ENCODE measurements at places on chromosomes 6 and 20.

DNA sequence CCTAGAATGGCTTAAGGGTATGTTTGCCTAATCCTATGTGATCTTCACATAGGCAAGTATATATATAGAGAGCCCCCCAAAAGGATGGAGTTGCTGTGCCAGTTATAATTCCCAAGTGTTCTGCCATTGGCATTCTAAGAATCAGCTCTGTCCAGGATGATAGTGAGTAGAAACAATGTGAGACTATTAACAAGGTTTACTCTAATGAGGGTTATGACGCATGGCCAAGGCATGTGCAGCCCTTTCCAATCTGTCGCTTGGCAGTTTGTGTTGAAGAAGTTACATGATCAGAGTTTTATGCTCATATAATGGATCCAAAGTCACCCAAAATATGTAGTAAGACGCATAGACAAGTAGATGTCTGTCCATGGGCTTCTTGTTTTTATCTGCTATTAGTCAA lies 33.6 kb downstream of the VGLL2 start:
- no peak for DNase-seq

DNA sequence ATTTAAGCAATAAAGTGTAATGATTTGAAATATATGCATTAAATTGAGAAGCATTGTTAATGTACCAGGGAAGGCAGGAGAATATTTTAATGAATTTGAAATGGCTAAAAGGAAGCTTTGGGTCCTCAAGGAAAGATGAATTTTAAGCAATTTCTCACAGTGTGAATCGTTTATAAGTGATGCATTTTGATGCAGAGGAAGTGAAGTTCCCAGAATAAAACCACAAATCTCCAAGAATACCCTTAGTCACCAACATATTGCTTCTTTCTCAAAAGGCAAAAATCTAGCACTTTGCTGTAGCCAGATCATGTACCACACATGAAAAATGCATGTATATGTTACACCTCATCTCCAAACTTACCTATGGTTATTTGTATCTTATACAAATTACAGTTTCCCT lies 11.7 kb downstream of the TPD52L1 start:
- DNase-seq = peak; percentile 13

DNA sequence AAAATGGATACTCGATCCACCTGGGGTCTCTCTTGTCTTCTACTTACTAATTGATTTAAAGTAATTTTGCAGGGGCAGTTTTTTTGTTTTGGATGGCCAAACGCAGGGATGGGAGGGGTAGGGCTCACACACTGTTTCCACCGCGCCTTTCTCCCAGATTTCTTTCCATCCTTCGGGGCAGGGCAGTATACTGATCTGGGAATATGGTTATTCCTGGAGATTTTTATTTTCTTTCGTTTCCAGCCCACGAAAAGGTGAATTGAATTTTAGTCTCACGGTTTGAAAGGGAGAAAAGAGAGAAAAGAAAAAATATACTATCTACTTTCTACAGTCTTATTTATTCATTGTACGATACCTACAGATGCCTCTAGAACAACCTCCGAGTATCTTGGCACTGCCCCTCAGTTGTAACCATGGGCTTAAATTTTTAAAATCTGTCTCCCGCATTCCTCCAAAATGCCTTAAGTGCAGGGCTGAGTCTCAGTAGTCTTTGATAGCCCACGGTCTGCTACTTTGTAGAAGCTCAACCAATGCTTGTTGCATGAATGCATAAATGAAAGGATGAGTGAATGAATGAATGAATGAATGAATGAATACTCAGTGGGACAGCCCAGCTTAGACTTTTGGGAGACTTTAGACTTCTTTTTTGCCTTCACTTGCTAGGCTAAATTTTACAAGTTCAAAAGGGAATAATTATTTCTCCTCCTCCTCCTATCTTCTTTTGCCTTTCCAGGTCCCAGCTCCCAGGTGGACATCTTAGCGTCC lies 18.1 kb upstream of the TRIM27 start:
- DNase-seq = peak; percentile 13

DNA sequence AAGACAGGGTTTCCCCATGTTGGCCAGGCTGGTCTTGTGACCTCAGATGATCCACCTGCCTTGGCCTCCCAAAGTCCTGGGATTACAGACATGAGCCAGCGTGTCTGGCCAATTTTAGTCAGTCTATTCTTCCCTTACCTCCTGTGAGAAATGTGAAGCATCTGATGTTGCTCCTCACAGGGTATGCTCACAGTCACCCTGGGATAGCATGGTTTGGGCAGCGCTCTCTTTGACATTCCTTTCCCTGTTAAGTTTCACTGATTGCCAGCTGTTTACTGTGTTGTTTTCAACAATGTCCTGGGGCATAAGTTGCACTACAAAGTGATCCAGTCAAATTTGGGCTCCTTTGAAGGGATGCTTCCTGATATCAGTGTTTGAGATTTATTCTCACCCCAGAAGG lies 13.1 kb downstream of the CDC5L start:
- no peak for DNase-seq

GRCh38 chr6:37872373-37872745 lies 52.8 kb downstream of the ZFAND3 start:
- no peak for DNase-seq

DNA sequence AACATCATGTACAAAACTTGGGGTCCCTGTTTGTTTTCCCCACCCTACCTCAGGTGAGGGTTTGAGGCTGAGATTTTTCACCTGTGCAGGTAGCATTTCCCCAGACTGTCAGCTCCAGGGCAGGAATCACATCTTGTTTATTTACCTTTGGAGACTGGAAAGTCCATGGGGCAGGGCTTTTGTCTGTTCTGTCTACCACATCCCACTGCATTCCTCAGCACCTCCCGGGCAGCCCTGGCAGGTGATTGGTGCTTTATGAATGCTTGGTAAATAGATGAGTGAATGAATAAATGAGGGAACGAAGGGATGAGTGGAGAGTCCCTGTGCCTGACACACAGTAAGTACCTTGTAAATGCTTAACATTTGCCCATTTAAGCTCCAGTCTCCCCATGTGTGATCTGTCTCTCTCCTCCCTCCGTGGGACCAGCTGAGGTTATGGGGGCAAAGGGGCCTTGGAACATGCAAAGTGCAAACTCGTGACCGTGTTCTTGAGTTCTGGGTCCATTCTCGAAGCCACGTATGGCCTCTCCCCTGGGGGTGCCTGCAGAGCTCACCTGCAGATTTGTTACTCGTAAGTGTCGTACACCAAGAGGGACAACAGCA lies 69.7 kb upstream of the PMEPA1 start:
- no peak for DNase-seq

- no peak for DNase-seq
Observed at GRCh38 chr6:127695108-127695507, 118.1 kb downstream of the C6orf58 start.
